ENCODE measurements at places on chromosomes 5 and 9.

- no peak for DNase-seq
Observed at GRCh38 chr5:178389026-178389729, 156.6 kb upstream of the PHYKPL start.

DNA sequence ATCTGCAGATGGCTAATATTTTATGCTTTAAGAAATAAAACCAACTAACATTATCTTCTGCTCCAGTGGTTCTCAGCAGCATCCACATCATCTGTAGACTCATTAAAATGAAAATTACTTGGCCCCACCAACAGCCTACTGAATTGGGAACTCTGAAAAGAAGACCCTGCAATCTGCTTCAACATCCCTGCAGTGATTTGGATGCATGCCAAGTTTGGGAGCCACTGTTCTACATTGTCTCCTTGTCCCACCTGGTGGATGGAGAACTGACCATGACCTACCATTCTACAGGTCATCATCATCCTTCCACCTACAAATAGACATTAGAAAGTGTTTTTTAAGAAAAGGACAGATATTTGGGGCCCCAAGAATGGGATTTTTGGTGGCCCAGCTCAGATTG, 71.1 kb downstream of the ACER2 start:
- no peak for DNase-seq

GRCh38 chr5:149940077-149940574, 4.5 kb downstream of the PDE6A start:
- DNase-seq: no peak

DNA sequence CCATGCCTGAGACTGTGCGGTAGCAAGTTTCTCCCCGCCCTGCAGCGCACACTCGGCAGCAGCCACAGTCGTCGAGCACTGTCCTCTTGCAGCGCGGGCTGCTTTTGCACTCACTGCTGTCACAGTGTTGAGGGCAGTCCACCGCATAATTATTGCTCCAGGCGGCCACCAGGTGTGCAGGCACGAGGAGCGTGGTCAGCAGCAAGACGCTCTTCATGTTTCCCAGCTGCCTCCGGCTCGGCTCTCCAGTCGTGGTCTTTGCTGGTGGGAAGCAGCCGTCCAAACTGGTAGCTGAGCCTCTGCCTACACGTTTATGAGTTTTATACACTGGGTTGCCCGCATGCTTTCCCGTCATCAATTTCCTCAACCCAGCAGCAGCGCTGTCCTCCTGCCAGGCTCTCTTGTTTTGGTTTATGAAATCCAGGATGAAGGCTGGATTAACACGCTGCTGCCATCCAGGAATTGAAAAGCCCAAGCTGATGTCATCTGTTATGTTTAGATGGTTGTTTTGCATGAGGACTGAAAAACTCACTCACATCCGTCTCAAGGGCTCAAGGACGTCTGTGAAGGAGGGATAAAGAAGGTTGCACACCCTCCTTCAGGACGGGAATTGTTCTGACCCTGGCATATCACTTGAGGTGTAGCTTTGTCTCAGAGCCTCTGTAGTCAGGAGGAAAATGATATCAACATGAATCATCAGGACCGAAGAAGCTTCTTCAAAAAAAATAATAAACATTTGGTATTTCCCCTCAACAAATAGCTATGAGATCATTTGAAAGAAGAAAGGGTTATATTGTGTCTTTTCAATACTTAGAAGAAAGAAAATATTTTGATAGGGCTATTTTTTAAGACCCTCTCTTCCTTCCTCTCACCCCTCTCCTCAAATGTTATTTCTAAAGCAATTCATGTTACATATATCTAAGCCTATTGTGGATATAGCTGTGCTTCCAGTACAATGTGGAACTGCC, at the start of gene ESM1:
Gene ESM1, minus strand, starts transcription at position 293 of the 968 bp plus-strand sequence. Its CDS starts 76 bp downstream, at position 217.
- no peak for DNase-seq

DNA sequence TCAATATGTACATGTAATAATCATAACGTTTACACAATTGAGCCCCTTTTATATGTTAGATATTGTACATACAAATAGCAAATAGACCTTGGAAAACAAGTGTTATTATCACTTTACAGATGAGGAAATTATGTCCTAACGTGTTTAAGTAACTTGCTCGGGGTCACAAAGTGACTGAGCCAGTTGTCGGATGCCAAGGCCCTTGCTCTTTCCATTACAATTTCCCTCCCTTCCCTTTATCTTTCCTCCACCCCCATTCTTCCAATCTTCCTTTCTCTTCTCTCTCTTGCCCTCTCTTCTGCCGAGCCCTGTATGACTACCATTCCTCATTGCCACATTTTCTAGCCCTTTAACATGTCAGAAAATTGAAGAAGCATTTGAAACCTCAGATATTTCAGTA, 34.4 kb upstream of the RAD23B start:
- no peak for DNase-seq

DNA sequence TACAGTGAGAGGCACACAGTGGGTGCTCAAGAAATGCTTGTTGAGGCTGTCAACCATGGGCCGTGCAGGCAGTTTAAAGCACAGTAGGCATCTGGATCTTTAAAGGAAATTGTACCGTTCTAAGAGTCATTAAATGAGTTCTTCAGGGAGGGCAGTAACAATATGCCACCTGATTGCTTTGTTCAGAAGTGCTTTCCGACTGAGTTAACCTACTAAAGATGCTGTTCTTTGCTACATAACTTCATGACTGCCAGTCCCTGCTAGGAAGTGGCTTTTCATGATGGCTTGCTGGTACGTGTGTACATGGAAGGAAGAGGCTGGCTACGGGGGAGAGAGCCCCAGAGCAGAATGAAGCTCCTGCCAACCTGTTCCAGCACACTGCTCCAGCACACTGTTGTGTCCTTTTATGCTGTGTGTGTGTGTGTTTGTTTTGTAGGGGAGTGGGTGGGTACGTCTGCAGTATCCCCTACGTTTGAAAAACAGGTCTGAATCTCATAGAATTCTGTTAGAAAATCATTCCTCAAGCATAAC, 41.9 kb upstream of the PPP2R2B start:
- no peak for DNase-seq

DNA sequence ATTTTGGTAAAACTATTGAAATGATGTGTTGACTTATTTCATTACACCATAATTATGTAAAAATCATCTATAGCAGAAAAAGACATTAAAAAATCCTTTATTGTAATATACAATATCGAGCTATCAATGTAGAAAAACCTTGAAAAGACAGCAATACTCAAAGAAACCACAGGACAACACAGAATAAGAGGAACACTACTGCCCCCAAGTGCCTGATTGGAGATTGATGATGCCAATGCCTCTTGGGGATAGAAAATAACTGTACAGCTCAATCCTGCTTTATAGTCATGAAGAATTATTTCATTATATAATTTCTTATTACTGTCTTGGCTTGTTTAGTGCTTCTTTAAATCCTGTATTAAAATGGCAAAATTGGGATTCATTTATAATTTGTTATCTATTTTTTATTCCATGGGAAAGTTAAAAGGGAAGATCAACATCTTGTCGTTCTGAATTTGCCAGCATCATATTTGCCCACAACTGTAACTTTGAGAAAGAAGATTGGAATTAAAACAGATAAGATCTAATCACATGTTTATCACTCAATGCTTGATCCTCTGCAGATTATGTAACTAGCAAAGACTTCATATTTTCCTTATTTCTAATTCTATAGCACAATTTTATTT, 337.5 kb downstream of the CDH9 start:
- no peak for DNase-seq

GRCh38 chr9:111978616-111979015, 82.0 kb downstream of the UGCG start:
- no peak for DNase-seq
